Spinal cord (tissue), 10 donors: ENCODE measurements at places on chromosomes 16 and 17. TPM values are rescaled to one million over a fixed set of nuclear protein-coding genes. Genes with fewer than 3 reads are reported as not detected.

DNA sequence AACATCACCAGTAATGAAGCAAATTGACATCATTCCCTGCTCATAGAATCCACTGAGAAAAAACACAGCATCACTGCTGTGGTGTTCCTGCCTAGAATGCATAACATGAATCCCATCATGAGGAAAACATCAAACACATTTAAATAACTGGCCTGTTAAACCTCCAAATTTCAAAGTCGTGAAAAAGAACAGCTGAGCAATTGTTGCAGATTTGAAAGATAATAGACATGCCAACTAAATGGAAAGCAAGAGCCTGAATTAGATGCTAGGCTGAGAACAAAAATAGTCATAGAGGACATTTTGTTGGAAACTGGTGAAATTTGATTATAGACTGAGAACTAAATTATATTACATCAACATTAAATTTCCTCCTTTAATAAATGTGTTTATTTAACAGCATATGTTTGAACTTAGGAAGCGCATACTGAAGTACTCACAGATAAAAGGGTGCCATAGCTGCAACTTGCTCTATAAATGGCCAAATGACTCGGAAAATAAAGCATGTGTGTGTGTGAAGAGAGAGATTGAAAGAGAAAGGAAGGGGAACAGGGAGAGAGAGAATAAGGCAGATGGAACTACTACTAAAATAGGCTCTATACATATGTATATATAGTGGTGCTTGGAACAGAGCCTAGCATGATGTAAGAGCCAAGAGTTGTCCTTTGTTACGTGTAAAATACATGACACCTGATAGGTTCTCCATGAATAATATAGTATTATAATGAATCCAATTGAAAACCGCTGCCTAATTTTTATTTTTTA lies 305.0 kb upstream of the MON1B start:
- DNase-seq: peak; percentile 28

DNA sequence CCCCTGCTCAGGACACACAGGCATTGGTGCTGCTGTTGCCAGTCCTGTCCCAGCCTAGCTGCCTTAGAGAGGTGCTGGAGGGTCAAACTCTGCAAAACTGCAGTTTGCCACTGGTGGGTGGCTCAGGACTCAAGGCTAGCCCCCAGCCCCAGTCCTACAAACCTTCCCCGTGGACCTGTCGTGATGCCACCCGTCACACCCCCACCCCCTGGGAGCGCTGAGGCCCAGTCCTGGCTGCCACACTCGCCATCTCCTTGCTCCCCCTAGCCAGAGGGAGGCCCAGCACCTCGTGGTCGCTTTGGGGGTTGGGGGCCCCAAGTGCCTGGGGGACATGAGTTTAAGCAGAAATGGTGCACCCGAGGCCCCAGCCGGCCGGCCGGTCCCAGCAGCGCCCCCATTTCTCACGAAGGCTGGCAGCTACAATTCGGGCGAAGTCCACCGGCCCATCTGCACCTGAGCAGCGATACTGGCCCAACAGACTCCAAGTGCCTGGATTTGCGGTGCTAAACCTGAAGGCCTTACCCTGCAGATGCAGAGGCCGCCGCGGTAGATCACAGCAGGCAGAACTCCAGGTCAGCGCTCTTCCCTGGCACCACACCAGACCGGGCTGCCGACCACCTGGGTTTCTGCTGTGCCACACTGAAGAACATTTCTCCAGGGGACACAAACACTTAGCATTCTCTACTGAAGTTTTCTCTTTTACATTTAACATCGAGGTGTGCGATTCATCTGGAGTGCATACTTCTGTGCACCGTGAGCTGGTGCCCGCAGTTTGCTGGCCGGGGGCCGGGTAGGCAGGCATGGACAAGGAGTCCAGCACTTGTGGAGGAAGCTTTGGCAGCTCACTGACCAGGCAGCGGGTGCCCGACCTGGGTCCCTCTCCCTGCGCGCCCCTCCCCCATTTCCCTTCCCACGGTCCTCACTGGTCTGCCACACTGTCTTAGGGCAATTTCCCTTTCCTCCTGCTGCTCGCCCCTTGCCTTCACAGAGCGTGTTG lies 130.0 kb downstream of the KCNJ12 start:
- DNase-seq: no peak

DNA sequence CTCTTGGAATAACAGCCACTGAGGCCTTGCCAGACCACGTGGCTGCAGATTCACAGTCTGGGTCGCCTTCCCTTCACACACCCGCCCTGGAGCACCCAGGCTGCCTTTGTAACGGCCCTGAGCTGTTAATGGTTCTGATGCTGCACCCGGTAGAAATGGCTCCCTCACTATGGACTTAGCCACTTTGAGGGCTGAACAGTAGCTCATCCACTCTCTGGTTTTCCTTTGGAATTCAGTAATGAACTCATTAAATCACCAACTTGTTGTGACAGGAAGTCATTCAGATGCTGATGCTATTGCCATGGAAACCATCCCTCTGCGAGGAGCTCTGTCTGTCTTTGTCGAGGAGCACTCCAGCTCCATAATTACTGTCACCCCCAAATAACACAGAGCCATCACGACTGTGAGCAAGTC lies 59.2 kb downstream of the CDK5R1 start:
- peak; percentile 79 for DNase-seq

DNA sequence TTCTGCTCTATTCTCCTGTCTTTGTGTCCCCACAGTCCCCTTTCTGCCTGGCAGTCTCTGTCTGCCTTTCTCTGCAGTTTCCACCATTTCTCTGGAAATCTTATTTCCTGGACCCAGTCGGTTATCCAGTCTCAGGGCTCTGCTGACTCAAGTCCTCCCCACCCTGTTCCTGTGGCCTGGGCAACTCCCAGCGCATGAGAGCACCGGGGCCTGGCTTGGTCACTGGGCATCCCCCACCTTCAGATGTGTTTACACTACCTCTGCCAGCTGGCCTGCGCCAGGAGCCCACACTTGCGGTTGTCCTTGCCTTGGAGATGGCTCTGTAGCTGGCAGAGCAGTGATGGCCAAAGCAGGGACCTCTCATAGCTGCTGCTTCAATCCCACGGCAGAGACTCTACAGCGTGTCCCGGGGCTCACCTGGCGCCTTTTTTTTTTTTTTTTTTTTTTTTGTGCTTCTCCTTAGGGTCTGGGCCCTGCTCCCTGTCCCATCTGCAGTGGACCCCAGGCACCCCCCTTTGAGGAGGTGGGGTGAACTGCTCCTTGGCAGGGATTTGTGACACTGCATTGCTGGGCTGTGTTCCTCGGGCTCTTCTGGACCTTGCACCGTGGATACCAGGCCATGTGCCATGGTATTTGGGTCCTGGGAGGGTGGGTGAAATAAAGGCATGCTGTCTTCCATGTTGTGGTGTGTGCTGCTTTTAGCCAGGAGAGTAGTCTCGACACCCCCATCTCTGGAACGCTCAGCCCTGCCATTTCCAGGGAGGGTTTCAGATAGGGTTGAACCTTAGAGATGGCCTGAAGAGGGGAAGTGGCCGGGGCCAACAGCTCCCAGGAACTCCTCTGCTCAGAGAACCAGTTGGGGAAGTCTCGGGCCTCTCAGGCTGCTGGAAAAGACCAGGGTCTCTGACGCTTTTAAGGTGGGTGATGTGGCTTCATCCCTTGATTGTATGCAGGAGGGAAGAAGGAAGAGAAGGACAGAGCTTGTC lies 17.5 kb downstream of the GUCY2D start:
- no peak for DNase-seq

- no peak for DNase-seq
Observed at GRCh38 chr16:57282510-57283213, 1.8 kb downstream of the PLLP start.

GRCh38 chr17:81840826-81841778 lies 6.3 kb upstream of the PPP1R27 start:
- DNase-seq: no peak

- no peak for DNase-seq
Observed at GRCh38 chr17:72250206-72250605, 129.4 kb downstream of the SOX9 start.

DNA sequence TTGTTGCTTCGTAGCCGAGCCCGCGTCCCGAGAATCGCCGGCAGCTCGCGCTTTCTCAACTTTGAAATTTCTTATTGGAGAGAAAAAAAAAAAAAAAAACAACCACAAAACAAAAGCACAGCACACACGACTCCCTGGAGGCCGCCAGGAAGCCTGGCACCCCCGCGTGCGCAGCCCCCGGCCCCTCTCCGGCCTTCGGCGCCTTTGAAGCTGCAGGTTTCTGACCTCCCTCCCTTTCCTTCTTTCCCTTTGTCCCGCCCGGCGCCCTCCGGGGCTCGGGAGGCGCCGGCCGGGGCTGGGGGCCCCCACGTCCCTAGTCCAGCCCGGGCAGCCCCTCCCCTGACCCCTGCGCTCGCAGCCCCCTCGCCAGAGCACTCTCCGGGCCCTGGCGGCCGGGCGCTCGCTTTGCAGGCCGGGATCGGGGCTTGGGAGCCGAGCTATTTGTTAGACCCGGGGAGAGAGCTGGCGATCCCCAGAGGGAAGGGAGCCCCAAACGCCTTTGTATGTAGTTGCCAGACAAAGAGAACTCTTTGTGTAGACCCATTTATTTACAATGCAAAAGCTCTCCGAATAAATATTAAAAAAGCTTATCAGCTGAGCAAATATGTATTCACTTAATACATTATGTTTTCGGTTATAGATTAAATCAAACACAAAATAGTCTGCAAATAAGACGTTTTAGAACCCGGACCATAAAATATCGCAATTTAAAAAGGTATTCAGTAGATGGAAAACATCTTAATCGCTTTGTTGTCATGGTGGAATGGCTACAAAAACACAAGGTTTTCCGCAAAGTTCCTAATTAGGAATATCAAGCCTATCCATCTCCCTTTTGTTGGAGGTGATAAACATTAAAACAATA lies 2.3 kb downstream of the BAHCC1 start:
- DNase-seq: no peak

Gene FOXN1
- not detected for total RNA-seq

Gene ACSM2A
- total RNA-seq: 0.11 TPM

Gene TMEM114
- total RNA-seq: 0.28 TPM

Gene TBC1D3K
- not detected for total RNA-seq

Gene TBC1D3E
- total RNA-seq: not detected

Gene ITPRIPL2
- total RNA-seq: 18.5 TPM
